Right lobe of liver (tissue), 6 donors: ENCODE measurements at places on chromosomes 12 and 14.

- H3K4me3 ChIP-seq: no peak overlapping the region
- peaks cover 10% of the 10 kb centered on the region for H3K36me3 ChIP-seq
- no peak for DNase-seq
- no peak overlapping the region for H3K27ac ChIP-seq
- no peaks in the 10 kb centered on the region for H3K27me3 ChIP-seq
- H3K4me1 ChIP-seq: peaks cover 3% of the 10 kb centered on the region
Measured at GRCh38 chr12:26691234-26691970, 141.6 kb downstream of the ITPR2 start.

DNA sequence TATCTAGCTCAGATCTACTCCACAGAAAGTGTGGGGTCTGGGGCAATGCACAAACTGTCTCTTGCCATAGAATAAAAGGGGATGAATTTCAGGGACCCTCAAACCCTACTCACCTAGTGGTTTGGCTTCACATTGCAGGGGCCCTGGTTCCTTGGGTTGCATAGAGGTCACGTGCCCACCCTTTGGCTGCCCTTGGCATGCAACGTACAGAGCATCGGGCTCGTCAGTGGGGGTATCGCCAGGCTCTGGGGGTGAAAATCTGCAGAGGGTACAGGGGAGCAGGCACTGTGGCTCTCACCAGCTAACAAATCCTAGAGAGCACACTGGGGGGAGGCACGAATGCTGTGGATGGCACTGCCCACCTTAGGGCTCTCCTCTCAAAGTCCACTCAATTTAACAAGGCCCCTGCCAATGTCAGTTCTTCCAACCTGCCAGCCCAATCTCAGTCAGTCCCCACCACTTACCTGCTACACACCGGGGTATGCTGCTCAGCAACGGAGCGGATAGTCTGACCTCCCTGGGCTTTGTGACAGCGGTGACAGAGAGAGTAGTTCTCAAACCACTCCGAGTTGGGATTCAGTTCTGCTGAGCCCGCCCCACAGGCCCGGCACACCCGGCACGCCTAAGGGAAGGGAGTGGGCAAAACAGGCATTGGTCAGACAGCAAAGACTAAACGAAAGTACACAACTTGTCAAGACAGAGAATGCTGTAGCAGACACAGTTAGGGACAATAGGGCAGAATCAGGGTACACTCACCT is 8.0 kb downstream of the KMT2D start:
- H3K4me1 ChIP-seq: no peaks in the 10 kb centered on the region
- no peak overlapping the region for H3K4me3 ChIP-seq
- DNase-seq: no peak
- H3K36me3 ChIP-seq: peaks cover 55% of the 10 kb centered on the region
- H3K27ac ChIP-seq: no peak overlapping the region

- no peaks in the 10 kb centered on the region for H3K27me3 ChIP-seq
- H3K4me3 ChIP-seq: no peak overlapping the region
- no peak overlapping the region for H3K27ac ChIP-seq
- no peak for DNase-seq
- no peaks in the 10 kb centered on the region for H3K36me3 ChIP-seq
Measured at GRCh38 chr12:86903159-86903558, 647.0 kb upstream of the MGAT4C start.

GRCh38 chr12:20513189-20513588 is 144.9 kb downstream of the PDE3A start:
- no peaks in the 10 kb centered on the region for H3K27me3 ChIP-seq
- no peaks in the 10 kb centered on the region for H3K36me3 ChIP-seq
- no peak overlapping the region for H3K27ac ChIP-seq

DNA sequence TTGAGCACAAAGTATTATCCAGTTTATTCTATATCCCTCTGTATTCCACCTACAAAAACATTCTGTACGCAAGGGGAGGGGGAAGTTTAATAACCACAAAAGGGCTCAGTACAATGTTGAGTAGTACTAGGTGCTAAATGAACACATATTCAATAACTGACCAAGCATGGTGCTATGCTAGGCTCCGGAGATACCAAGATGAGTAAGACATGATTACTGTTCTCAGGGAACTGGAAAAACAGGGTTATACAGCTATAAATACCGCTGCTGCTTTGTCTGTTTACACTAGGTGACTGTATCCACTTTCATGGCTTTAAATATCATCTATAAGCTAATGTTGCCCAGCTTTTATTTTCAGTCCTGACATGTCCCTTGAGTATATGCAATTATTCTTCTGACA is 135.8 kb downstream of the INSM2 start:
- no peaks in the 10 kb centered on the region for H3K4me1 ChIP-seq
- DNase-seq: no peak
- no peaks in the 10 kb centered on the region for H3K27me3 ChIP-seq
- no peak overlapping the region for H3K27ac ChIP-seq
- H3K4me3 ChIP-seq: no peak overlapping the region

DNA sequence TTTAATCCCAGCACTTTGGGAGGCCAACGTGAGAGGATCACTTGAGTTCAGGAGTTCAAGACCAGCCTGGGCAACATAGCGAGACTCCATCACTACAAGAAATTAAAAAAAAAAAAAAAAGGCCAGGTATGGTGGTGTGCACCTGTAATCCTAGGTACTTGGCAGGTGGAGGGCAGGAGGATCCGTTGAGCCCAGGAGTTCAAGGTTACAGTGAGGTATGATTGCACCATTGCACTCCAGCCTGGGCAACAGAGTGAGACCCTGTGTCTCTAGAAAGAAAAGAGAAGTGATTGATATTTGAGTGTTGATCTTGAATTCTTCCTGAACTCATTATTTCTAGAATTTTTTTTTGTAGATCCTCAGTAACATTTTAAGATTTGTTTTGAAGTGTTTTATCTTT is 59.4 kb downstream of the ADIPOR2 start:
- no peak overlapping the region for H3K4me3 ChIP-seq
- H3K27ac ChIP-seq: no peak overlapping the region
- DNase-seq: no peak
- no peaks in the 10 kb centered on the region for H3K36me3 ChIP-seq

DNA sequence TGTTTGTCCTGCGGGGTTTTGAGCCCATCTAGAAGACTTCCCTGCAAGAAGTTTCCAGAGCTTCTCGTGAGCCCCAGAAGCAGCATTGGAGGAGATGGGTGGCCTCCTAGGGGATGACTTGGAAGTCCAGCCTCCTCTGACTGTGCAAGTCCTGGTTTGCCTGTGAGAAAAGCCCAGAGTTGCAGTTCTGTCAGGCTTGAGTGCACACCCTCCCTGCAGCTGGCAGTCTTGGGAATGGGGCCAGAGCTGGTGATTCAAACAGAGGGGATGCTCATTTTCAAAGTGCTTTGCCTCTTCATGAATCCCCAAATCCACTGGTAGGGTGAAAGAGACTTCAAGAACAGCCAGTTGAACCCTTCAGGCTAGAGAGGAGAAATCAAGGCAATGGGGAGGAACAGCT is 3.9 kb upstream of the PPP1R1A start:
- H3K36me3 ChIP-seq: no peaks in the 10 kb centered on the region
- H3K4me1 ChIP-seq: peaks cover 3% of the 10 kb centered on the region
- DNase-seq: no peak
- no peak overlapping the region for H3K4me3 ChIP-seq
- H3K27me3 ChIP-seq: no peaks in the 10 kb centered on the region

DNA sequence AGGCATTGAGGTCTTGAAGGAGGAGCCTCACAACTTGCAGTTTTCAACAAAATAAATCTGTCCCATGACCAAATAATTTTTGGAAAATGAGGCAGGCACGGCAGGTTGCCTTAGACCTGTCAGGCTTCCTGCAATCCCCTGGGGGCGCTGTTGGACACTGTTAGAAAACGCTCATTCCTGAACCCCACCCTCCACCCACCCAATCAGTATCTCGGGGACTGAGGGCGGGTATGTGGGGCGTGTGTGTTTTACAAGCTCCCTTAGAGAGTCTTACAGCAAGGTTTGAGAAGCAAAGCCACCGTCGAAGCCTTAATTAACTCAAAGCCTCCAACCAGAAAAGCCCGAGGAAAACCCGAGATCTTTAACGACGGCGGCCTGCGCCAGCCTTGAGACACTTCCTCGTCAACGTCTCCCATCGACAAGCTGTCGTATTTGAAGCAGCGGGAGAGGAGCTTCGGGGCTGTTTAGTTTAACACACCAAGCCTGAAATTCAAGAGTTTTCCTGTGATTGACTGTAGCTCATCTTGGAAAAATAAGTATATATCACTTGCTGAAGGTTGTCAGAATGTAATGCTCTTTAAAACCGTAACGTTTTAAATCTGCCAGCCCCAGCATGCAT is 123.0 kb downstream of the GLT1D1 start:
- no peaks in the 10 kb centered on the region for H3K27me3 ChIP-seq
- no peak overlapping the region for H3K27ac ChIP-seq
- no peak for DNase-seq
- H3K36me3 ChIP-seq: no peaks in the 10 kb centered on the region
- peaks cover 21% of the 10 kb centered on the region for H3K4me1 ChIP-seq

DNA sequence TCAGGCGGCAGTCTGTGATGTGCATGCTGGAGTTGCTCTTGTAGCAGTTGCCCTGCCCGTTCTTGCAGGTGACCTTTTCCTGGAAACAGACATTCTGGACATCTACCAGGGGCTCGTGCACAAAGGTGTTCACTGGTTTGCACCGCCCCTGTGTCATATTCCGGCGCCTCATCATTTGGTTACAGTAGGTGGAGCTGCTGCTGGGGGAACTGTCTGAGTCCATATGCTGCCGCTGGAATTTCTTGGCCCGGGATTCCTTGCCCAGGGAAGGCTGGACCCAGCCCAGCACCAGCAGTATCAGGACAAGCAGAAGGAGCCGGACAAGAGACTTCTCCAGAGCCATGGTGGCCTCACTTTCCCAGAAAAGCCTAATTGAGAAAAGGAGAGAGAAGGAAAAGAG is 918 bp downstream of the RNASE1 start:
- no peak for DNase-seq
- H3K36me3 ChIP-seq: no peaks in the 10 kb centered on the region
- H3K27me3 ChIP-seq: no peaks in the 10 kb centered on the region
- H3K4me1 ChIP-seq: no peaks in the 10 kb centered on the region
- H3K4me3 ChIP-seq: peak overlapping the region; percentile 24

- H3K27me3 ChIP-seq: no peaks in the 10 kb centered on the region
- no peak overlapping the region for H3K4me3 ChIP-seq
Measured at GRCh38 chr14:91371990-91372375, 45.6 kb downstream of the CCDC88C start.
